ENCODE measurements at places on chromosomes 7 and 10. TPM values are rescaled to one million over a fixed set of nuclear protein-coding genes. Genes with fewer than 3 reads are reported as not detected.

Gene AKR1C8
- total RNA-seq = 0.20 TPM

Gene CCDC136
- total RNA-seq = 9.0 TPM

Gene TET1
- total RNA-seq = 0.63 TPM

Gene CISD1
- 55.6 TPM for total RNA-seq

Gene CTAGE6
- total RNA-seq = 0.60 TPM

Gene LIPM
- total RNA-seq = not detected

Gene PODXL
- total RNA-seq = 1.2 TPM

Gene EPO
- 0.22 TPM for total RNA-seq

Gene SEC24C
- total RNA-seq = 95.9 TPM

Gene SFTPA1
- total RNA-seq = not detected

Gene SNCG
- not detected for total RNA-seq

Gene PAPOLB
- not detected for total RNA-seq

Gene ACTL6B
- total RNA-seq = not detected

Gene FAM241B
- 10.6 TPM for total RNA-seq

Gene OR6V1
- total RNA-seq = not detected

Gene CHN2
- 5.3 TPM for total RNA-seq

Gene GSTO2
- 1.1 TPM for total RNA-seq

Gene SHH
- total RNA-seq = not detected

Gene VSTM2A
- not detected for total RNA-seq

Gene PDE6C
- total RNA-seq = not detected

Gene ZMYND11
- 34.9 TPM for total RNA-seq

Gene IQCE
- 9.6 TPM for total RNA-seq

Gene MUC3A
- not detected for total RNA-seq

Gene PVRIG
- 24.5 TPM for total RNA-seq

Gene MAT1A
- not detected for total RNA-seq

Gene SPRN
- total RNA-seq = not detected

Gene SPDYE8
- total RNA-seq = not detected

Gene TRIM50
- total RNA-seq = not detected

Measured in CD8-positive, alpha-beta memory T cell (primary cell).